ENCODE measurements at places on chromosomes 6 and 20.

GRCh38 chr20:52256454-52256853 is 64.9 kb upstream of the ZFP64 start:
- DNase-seq = no peak

DNA sequence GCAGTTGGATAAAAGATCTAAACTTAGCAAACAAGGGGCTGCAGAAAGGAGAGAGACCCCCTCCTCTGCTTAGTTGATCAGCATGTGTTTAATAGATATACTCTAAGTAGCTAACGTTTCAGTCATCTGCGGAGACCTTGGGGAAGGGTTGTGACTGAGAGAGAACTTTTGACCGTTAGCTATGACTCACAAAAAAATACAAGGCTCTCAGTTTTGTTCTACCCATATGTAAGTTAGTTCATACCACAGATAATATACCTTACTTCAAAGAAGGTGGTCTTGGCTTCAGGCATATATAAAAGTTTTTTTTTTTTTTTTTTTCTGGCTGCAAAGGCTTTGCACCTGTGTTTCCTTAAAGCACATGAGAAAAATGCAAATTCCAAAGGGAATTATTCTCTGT is 258.9 kb downstream of the GJA1 start:
- DNase-seq = no peak

- no peak for DNase-seq
Measured at GRCh38 chr6:2165286-2165685, 80.1 kb downstream of the GMDS start.

- DNase-seq = no peak
Measured at GRCh38 chr20:47859278-47859677, 74.0 kb upstream of the SULF2 start.

GRCh38 chr6:150831577-150831976 is 33.9 kb upstream of the MTHFD1L start:
- DNase-seq = no peak

- DNase-seq = no peak
Measured at GRCh38 chr6:14118446-14118845, 874 bp downstream of the CD83 start.

GRCh38 chr6:39092124-39092523 is 22.9 kb downstream of the SAYSD1 start:
- DNase-seq = no peak

DNA sequence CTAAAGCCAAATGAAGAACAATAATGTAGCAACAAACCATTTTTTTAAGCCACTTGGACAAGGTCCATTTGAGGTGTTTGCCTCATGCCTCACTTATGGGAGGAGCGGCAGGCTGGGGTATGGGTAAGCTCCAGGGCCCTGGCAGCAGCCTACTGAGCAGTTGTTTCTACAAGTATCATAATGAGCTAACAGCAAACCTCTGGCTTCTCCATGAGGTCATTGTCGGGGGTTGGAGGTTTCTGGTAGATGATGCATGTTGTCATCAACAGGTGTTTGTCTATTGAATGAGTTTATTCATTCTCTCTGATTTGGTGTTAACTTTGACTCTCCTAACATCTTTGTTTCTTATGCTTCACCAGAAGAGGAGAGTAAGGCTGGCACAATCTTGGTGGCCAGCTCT is 150.7 kb downstream of the TBC1D7 start:
- no peak for DNase-seq

- DNase-seq = no peak
Measured at GRCh38 chr6:158377860-158378259, 65.6 kb downstream of the TULP4 start.

DNA sequence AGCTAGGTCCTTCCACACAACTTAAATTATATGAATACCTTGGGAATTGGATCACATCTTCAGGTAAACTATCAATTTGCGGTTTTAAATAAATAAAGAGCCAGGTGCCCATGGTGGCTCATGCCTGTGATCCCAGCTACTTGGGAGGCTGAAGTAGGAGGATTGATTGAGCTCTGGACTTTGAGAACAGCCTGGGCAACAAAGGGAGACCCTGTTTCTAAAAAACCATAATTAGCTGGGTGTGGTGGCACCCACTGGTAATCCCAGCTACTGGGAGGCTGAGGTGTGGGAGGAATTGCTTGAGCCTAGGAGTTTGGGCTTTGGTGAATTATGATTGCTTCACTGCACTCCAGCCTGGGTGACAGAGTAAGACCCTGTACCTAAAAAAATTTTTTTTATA is 3.4 kb downstream of the GMNN start:
- DNase-seq = no peak

GRCh38 chr20:47133809-47134456 is 222.6 kb downstream of the ZMYND8 start:
- no peak for DNase-seq

DNA sequence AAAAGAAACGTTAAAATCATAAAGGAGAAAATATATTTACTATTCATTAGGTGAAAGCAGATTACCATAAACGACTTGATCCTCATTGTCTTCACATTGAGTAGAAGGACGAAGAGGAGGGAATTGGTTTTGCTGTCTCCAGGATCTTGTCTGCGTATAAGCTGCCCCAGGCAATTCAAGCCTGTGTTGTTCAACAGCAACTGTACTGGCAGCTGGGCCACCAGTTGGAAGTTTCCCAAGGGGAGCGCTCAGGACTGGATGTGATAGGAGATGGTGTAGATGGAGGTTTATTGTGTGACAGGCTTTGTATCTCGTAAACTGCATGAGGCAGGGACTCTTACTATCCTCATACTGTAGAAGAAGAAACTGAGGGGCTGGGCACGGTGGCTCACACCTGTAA is 3.9 kb upstream of the FANCE start:
- DNase-seq = no peak

GRCh38 chr20:19830211-19830785 is 72.2 kb downstream of the RIN2 start:
- no peak for DNase-seq

DNA sequence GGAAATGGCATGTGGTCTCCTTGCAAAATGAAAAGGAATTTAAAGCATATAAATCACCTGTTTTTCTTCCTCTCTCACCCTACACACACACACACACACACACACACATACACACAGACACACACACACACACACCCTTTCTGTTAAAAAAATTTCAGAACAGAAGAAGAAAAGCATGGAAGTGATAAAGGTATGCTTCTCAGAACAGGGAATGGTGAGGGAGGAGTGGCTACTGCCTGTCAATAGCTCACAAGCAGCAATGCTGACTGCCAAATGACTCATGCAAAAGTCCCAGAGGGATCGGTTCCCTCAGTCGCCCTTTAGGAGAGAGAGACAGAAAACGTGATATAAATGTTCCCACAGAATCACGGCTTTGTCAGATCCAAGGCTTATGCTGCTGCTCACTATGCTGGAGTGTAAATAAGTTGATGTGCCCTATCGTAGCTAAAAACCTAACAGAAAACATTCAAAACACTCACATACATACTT is 102.6 kb downstream of the IBTK start:
- no peak for DNase-seq

DNA sequence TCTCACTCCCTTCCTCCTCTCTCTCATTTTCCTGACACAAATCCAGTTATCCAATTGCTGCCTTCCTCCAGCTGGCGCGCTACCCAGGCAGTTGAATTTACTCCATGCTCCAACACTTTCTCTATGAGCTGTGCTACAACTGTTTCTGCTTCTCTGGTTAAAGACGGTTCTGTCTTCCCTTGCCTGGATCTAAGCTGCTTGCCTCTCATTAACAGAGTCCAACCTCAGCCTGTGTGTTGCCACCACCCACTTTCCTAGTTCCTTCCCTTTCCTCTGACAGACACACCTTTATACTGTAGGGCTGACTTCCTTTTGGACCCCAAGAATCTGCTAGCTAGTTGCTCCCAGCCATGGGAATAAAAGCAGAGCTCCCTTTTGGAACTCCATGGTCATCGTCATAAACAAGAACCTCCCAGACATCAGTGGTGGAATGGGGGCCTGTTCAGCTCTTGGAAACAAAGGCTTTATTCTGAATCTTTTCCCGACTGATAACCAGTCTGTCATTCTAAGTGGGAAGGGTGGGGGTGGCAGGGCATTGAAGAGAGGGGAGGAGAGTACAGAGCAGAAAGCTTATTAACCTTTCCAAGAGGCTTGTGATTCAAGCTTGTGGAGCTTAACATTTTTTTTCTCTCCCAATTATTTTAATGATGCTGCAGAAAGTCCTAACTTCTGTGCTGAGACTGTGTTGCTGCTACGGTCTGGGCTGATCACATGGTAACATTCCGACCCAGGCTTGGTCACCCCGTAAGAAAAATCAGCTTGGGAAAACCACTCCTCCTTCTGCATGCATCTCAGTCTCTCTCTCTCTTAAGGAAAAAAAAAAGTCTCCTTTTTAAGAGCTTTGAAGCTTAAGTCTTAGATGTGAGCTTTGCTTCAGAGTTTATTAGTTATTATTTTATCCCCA is 31.3 kb upstream of the BMP2 start:
- no peak for DNase-seq

- DNase-seq = no peak
Measured at GRCh38 chr6:135212020-135212806, 31.1 kb downstream of the MYB start.

- DNase-seq = no peak
Measured at GRCh38 chr20:54017846-54018245, 52.5 kb downstream of the BCAS1 start.

- DNase-seq = no peak
Measured at GRCh38 chr20:33233129-33233774, 2.5 kb upstream of the BPIFA1 start.

DNA sequence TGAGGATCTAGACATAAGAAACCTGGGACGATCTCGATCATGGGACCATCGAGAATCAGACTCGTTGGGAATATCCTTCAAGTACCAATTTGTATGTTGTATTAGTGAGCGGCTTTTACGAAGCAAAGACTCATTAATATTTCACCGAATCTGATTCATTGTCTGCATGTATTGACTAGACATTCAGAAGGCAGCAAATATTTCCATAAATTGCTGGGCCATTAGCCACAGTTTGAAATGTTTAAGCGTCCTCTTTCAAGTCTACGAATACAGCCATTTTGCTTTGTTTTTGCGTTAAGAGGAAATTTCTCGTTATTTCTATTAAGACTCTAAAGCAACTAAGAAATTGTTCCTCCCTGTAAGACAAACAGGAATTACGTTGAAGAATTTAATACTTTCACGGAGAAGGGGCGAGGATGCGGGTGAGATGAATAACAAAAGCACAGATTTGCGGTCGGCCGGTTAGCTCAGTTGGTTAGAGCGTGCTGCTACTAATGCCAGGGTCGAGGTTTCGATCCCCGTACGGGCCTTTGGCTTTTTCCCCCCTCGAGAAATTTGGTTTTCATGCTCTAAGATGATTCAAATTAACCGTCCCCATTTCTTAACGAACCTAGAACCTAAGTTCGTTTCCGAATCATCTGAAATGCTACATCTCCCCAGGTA is 18.5 kb downstream of the POM121L2 start:
- DNase-seq = no peak

GRCh38 chr20:59120491-59120890 is 43.1 kb upstream of the ZNF831 start:
- DNase-seq = no peak

- no peak for DNase-seq
Measured at GRCh38 chr6:48027704-48028435, 83.1 kb downstream of the PTCHD4 start.

DNA sequence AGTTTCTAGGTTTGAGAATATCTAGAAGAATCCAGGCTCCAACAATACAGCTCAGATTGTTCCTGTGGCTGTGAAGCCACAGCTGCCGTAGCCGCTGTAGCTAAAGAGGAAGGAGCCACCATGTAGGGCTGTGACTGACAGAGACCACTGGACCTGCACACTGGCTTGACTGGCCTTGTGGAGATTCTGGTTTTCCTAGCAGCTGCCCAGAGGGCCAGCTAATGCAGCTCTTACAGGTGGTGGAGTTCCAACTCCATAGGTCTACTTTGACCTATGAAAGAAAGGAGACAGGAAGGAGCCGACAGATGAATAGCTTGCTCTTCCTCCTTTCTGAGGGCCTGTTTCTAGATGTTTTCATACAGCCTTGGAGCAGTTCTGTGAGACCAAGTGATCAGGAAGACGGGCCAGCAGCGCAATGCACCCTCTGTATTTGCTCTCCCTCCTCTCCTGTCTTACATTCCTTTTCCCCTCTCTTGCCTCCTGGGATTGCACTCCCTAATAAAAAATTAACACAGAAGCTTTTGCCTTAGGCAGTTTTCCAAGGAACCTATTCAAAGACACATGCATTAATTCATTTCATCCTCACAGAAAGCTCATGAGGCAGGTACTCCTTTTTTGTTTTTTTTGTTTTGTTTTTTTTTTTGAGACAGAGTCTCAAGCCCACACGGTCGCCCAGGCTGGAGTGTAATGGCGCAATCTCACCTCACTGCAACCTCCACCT is 51.8 kb upstream of the MYB start:
- DNase-seq = no peak

DNA sequence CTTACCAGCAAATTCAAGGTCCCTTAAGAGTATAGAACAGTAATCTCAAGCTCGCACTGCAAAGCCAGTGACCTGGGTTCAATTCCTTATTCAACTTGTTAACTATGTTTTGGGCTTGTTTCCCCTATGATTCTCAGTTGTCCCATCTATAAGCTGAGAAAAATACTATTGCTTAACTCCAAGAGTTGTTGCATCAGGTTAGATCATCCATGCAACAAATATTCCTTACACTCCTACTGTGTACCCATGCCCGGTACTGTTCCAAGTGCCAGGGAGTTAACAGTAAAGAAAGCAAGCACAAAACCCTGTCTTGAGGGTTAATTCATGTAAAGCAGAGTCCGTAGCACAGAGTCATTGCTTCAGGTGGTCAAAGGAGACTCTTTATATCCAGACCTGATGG is 247.3 kb downstream of the MAFB start:
- no peak for DNase-seq

DNA sequence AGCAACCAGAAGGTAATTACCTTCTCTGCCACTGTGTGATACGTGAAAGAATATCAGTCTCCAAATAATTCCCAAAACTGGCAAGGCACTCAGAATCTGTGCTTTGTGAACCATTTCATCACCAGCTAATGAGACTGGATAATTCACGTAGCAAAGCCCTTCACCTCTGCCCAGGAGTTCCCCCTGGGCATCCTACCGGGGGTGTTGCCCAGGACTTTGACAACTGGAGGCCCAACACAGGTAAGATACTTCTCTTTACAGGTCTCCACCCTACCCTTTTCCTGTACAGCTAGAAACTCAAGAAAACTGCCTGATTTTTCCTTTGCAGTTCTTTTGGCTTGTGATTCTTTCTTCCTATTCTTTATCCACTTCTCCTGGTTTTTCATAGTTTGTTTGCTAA is 2.7 kb upstream of the CD24 start:
- no peak for DNase-seq

GRCh38 chr20:11178946-11179654 is 505.3 kb upstream of the JAG1 start:
- DNase-seq = no peak
